CD8-positive, alpha-beta memory T cell (primary cell): ENCODE measurements at places on chromosomes 16 and 17. TPM values are rescaled to one million over a fixed set of nuclear protein-coding genes. Genes with fewer than 3 reads are reported as not detected.

DNA sequence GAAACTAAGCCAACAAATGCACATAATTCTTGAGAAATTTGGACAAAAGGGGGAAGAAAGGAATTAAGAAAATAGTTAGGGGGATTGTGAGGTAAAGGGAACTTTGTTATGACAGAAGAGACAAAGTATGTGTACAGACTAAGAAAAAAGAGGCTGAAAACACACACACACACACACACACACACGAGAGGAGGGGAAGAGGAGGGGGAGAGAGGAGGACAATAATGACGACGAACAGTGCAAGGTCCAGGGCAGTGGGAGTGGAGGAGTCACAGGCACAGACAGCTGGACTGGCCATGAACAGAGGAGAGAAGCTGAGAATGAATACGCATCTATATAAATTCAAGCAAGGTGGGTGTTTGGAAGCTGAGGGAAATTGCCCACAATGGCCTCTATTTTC lies 44.6 kb downstream of the MARVELD3 start:
- H3K27me3 ChIP-seq, result no peaks in the 10 kb centered on the region
- H3K27ac ChIP-seq, result no peak overlapping the region
- no peak for DNase-seq
- H3K4me1 ChIP-seq, result no peaks in the 10 kb centered on the region
- H3K36me3 ChIP-seq, result peaks cover 18% of the 10 kb centered on the region

GRCh38 chr16:67407176-67407787 lies 9.0 kb downstream of the ZDHHC1 start:
- no peak overlapping the region for H3K27ac ChIP-seq
- H3K4me3 ChIP-seq, result no peak overlapping the region
- H3K27me3 ChIP-seq, result no peaks in the 10 kb centered on the region

KRT20 gene
- total RNA-seq, result not detected

PSMD12 gene
- 94.2 TPM for total RNA-seq
